ENCODE measurements at places on chromosomes 11 and 22.
A peak's percentile ranks its signal among the peaks of the same experiment; 100 is the strongest.

DNA sequence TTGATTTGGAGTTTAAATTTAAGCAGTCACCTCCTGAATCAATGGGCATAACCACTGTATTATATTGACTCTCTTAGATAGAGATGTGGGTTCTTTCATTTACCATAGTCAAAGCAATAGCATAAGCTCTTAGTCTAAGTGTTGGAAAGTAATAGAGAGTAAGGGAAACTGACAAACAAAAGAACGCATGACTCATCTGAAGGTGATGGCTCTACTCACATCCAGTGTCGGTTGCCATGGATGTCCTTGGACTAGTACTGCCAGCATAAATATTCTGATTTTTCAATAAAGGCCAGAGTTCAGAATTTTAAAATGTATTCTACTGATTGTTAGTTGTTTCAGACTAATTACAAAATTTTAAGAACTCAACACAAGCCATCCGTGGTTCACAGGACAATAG, 444.9 kb upstream of the DDI1 start:
- no peak for DNase-seq

- no peak for DNase-seq
Observed at GRCh38 chr11:122127020-122127419, 11.0 kb upstream of the BLID start.

GRCh38 chr11:113908098-113908497, 3.5 kb downstream of the HTR3B start:
- DNase-seq, result no peak

DNA sequence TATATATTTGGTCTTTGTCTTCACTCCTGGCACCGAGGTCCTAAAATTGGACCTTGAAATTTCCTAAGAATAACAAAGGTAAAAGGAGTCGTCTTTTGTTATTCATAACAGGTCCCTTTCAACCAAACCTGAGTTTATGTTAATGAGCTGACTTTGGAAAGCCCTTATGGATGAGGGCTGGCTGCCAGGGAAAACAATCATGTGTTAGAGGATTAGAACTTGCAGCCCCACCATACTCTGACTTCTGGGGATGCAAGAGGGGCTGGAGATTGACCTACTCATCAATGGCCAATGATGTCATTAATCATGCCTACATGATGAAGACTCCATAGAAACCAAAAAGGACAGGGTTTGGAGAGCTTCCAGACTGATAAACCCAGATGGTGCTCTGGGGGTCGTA, 118.9 kb downstream of the MRTFA start:
- DNase-seq, result no peak

DNA sequence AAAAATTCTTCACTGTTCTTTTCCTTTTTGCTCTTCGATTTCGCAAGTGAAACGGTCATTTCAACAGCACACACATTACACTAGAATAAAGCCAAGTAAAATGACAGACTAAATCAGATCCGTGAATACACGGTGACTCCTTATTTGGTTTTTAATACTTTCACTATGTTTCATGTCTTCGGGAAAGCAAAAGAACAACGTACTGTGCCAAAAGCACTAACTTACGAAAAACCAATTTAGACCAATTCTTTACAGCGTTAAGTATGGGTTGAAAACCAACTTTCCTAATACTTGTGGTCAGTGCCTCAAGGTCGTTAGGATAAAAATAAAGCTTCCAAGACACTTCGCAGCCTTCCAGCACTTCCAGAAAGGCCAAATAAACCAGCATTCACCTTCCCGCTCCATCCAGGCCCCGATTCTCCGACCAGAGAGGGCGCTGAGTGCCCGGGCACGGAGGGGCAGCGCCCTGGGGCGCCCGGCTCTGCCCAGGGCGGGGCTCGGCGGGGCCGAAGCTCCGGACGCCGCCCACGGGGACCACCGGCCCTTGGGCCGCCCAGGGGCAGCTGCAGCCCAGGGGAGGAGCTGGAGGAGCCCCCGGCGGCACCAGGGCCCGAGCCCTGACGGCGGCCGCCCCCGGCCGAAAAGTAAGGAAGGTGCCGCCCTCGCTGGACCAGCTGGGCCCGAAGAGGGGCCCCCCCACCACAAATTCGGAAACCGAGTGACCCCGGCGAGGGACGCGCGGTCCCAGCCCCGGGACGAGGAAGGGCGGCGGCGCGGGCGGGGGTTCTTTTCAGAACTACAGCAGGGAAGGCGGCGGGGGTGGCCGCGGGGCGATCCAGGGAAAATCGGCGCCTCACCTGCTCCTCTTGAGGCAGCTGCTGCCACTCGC, 499 bp downstream of the ATL3 start:
- no peak for DNase-seq

DNA sequence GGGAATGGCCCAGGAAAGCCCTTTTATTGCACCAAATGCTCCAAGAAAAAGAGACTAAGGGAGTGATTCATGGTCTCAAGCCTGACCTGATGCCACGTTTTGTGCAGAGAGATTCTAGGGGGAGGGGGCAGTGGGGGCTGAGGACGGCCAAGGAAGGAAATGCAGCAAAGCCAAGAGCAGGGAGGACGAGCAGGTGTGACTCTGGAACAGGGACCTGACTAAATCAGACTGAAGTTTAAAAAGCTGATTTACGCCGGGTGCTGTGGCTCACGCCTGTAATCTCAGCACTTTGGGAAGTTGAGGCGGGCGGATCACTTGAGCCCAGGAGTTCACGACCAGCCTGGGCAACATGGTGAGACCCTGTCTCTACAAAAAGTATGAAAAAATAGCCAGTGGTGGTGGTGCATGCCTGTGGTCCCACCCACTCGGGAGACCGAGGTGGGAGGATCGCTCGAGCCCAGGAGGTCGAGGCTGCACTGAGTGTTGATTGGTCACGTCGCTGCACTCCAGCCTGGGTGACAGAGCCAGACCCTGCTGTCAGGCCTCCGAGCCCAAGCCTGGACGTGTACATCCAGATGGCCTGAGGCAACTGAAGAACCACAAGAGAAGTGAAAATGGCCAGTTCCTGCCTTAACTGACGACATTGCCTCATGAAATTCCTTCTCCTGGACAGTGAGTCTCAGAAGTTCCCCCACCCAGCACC, 10.8 kb upstream of the IFITM3 start:
- DNase-seq, result no peak

DNA sequence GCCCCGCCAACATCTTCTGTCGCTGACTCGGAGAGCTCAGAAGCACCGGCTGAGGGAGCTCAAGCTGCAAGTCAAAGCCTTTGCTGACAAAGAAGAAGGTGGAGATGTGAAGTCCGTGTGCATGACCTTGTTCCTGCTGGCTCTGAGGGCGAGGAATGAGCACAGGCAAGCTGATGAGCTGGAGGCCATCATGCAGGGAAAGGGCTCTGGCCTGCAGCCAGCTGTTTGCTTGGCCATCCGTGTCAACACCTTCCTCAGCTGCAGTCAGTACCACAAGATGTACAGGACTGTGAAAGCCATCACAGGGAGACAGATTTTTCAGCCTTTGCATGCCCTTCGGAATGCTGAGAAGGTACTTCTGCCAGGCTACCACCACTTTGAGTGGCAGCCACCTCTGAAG, 6.7 kb downstream of the RAG1 start:
- no peak for DNase-seq

DNA sequence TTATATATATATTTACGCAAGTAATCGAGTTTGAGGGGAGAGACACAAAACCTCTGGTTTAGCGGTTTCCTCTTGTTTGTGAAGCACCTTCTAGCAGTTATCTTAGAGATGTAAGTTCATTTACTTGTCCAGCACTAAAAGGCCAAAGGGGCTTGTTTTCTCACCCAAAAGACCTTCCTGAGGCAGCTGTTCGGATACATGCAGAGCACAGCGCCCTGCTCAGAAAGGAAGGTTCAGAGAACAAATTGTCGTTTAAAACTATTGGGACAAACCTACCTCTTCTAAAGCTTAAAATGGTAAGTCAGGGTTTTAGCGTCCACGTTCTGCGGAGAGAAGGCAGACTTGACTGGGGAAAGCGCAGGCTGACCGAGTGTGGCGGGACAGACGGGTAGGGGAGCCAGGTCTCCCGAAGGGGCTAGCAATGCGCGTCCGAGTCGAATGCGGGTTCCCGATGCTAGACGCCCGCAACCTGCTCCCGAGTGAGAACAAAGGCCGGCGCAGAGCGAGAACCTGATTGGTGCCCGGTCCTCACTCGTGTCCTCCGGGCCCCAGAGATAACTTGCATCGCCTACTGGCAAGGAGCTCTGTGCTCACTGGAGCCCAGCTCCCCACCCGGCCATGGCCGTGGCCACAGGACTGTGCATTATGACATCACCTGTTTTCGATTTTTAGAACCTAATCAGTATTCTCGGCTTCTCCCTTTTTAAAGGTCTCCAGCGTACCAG, 1.0 kb upstream of the SESN3 start:
- peak; percentile 7 for DNase-seq

DNA sequence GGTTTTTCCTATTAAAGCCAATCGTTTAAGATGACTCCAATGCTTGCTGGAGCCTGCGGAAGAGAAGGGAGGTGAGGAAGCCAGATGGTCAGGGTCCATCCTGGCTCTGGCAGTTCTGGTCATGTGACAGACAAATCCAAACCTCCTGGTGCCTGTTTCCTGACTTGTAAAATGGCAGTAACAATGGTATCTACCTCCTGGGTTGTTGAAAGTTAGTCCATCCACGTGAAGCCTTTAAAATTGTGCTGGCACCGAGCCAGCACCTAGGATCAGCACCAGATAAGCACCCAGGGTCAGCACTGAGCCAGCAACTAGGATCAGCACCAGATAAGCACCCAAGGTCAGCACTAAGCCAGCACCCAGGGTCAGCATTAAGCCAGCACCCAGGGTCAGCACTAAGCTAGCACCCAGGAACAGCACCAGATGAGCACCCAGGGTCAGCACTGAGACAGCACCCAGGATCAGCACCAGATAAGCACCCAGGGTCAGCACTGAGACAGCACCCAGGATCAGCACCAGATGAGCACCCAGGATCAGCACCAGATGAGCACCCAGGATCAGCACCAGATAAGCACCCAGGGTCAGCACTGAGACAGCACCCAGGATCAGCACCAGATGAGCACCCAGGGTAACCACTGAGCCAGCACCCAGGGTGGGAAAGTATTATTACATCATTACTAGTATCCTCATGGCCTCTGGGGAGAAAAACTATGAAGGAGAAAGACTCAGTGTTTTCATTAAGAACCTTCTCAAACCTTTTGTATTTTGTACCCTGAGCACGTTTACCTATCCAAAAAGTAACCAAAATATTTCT, 17.2 kb downstream of the KIAA0930 start:
- DNase-seq, result no peak

GRCh38 chr11:1879342-1879940, 12.3 kb downstream of the PRR33 start:
- DNase-seq, result no peak

DNA sequence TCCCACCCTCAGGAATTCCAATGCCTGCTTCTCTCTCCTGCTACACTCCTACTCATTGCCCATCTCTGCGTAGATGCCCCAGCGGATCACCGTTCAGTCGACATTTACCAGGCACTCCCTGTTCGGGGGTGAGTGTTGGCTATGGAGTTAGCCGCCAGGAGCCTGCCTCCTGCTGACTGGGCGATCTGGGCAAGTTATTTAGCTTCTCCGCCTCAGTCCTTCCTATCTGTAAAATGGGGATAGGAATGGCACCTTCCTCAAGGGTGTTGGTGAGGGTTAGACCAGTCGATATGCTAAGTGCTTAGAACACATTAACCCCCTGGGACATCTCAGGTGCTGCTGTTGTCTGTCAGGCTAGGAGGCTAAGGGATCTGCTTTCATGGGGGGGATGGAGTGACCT, 30.9 kb downstream of the FADD start:
- DNase-seq, result no peak

- DNase-seq, result no peak
Observed at GRCh38 chr11:78961937-78962701, 387.5 kb upstream of the NARS2 start.

DNA sequence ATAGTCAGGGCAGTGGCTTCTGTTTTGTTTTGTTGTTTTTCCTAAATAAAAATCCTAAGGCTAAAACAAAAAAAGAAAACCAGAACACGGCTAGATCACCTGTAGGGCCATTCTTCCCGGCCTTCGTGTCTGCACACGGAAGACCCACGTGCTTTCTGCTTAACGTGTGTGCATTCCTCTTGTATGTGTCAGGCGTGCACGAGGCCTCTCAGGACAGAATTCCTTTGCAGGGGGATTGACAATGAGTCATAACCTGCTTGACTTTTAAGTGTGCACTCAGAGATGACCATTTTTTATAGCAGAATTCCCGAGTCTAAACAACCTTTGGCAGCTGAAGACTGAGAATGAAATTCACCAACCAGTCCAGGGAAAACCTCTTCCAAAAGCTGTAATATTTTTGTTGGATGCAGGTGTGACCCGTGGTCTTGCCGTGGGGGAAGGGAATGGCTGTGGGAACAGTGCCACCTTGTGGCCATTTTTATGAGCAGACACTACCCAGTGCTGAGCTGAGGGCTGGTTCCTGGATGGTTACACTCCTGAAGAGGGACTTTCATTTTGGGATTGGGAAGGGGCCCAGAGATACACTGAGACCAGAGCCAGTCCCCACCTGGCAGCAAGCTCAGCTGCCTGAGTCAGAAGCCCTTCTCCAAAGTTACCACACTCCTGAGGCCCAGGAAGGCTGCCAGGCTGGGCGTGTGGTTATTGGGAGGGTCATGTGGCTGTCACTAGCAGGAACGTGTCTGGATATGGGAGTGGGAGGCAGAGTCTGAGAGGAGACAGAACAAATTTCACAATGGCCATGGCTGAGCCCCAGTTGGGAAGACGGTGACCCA, 35.7 kb upstream of the DKK3 start:
- DNase-seq, result peak; percentile 62

GRCh38 chr11:43922295-43922648, 20.2 kb upstream of the C11orf96 start:
- DNase-seq, result no peak

GRCh38 chr11:29318134-29318845, 698.5 kb downstream of the KCNA4 start:
- DNase-seq, result no peak

- DNase-seq, result no peak
Observed at GRCh38 chr11:100555931-100556330, 131.2 kb upstream of the ARHGAP42 start.

All from WERI-Rb-1 (cell line).